ENCODE measurements at places on chromosomes 5 and 9. TPM values are rescaled to one million over a fixed set of nuclear protein-coding genes. Genes with fewer than 3 reads are reported as not detected.
A peak's percentile ranks its signal among the peaks of the same experiment; 100 is the strongest.

GRCh38 chr9:74497748-74498620 is 849 bp downstream of the RORB start:
- no peak overlapping the region for H3K27ac ChIP-seq
- peaks cover 35% of the 10 kb centered on the region for H3K4me1 ChIP-seq
- H3K27me3 ChIP-seq: peaks cover 100% of the 10 kb centered on the region
- DNase-seq: peak; percentile 12
- no peaks in the 10 kb centered on the region for H3K36me3 ChIP-seq

DNA sequence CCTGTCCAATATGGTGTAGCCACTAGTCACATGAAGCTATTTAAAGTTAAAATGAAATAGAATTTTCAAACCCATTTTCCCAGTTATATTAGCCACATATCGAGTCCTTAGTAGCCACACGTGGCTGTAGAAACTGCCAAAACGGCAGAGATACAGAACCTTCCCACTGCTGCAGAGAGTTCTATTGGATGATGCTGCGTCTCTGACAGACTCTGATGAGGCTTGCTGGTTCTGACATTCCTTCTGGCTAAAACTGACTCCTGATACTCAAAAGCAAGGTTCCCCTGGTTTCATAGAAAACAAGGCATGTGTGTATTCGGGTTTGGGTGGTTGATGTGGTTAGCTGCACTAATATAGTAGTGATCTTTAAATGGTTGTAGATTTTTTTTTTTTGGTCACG is 91.5 kb downstream of the TLE4 start:
- H3K27me3 ChIP-seq: no peaks in the 10 kb centered on the region
- H3K27ac ChIP-seq: no peak overlapping the region
- no peak for DNase-seq
- H3K36me3 ChIP-seq: no peaks in the 10 kb centered on the region
- no peak overlapping the region for H3K4me3 ChIP-seq
- peaks cover 6% of the 10 kb centered on the region for H3K4me1 ChIP-seq

DNA sequence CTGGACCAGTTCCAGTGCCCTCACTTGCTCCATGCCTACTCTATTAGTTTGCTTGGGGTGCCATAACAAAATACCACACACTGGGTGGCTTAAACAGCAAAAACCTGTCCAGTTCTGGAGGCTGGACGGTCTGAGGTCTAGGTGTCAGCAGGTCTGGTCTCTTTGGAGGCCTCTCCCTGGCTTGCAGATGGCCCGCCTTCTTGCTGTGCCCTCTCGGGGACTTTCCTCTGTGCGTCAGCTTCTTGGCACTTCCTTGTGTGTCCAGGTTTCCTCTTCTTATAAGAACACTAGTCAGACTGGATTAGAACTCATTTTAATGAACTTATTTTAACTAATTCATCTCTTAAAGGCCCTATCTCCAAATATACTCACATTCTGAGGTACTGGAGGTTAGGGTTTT is 97.2 kb downstream of the CARTPT start:
- no peaks in the 10 kb centered on the region for H3K4me1 ChIP-seq
- no peak overlapping the region for H3K27ac ChIP-seq
- no peaks in the 10 kb centered on the region for H3K36me3 ChIP-seq
- no peak for DNase-seq

GRCh38 chr5:17282283-17283120 is 65.1 kb downstream of the BASP1 start:
- no peaks in the 10 kb centered on the region for H3K4me1 ChIP-seq
- no peaks in the 10 kb centered on the region for H3K36me3 ChIP-seq
- no peaks in the 10 kb centered on the region for H3K27me3 ChIP-seq
- peak overlapping the region; percentile 16 for H3K27ac ChIP-seq

GRCh38 chr9:136122425-136123383 is 4.0 kb upstream of the TMEM250 start:
- no peaks in the 10 kb centered on the region for H3K36me3 ChIP-seq
- peaks cover 23% of the 10 kb centered on the region for H3K27me3 ChIP-seq
- no peak overlapping the region for H3K27ac ChIP-seq
- peak; percentile 68 for DNase-seq
- no peak overlapping the region for H3K4me3 ChIP-seq

The BTNL8 gene
- total RNA-seq: 0.47 TPM

Measured in left lung (tissue), 14 donors.